ENCODE measurements at places on chromosomes 16 and 17.
A peak's percentile ranks its signal among the peaks of the same experiment; 100 is the strongest.

- DNase-seq, result no peak
These were observed 59.8 kb downstream of the CYTH1 start for GRCh38 chr17:78722246-78722761.

DNA sequence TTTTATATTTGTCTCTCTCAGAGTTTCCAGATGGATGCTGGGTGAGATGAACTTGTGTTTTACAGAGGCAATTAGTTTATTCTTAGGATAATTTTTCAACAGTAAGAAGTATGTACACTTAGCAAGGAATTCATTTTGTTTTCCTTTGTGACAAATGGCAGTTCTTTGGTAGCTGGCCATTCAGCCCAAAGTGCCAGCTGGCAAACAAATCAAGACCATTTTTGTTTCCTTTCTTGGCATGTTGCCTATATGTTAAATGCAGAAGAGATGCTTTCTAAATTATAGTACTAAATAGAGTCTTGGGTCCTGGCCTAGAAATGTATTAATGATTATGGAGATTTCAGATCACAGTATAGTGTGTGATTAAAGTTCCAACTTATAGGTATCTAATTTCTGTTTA is 337.1 kb downstream of the CNTNAP4 start:
- no peak for DNase-seq

DNA sequence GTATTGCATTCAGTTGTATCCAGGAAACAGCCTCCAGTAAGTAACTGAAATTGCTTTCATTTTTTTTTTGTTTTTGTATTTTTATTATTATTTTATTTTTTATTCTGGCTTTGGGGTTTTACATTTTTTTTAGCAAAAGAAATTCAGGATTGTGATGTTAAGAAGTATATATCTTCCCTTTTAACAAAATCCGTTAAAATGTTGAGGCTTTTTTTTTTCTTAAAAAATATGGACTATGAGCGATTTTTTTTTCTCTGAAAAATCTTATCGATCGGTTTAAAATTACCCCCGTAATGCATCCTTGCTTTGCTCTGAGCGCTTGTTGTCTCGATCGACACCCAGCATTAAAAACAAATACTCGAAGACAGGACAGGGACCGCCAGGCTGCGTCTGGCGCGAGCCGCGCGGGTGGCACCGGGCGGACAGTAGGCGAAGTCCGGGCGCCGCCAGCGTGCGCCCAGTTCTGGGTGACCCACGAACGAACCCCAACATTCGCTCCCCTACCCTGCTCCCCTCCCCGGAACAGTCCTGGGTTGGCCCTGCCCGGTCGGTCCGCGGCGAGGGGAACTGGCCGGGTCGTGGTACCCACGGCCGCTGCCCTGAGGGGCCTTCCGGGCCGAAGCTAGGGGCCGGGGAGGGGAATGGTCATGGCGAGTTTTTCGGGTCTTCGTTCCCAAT is 482 bp downstream of the BAHCC1 start:
- no peak for DNase-seq

DNA sequence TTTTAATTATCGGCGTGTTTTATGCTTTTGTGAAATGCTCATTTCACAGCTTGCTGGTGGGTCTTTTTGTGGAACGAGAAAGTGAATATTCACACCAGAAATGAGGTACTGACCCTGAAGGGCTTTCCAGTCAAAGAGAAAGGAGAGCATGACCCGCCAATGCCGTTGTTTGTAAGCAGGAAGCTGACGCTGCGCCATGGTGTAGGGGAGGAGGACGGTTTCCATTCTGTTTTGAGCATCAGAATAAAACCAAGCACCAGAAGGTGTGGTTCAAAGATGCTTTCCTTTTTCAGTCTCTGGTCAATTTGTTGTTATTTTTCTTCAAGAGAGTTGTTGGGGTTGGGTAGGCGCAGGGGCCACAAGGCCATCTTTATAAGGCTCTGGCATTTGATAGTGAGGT is 669.3 kb downstream of the WWOX start:
- DNase-seq, result no peak

- DNase-seq, result peak; percentile 70
These were observed 2.7 kb downstream of the XYLT1 start for GRCh38 chr16:17467923-17468540.

DNA sequence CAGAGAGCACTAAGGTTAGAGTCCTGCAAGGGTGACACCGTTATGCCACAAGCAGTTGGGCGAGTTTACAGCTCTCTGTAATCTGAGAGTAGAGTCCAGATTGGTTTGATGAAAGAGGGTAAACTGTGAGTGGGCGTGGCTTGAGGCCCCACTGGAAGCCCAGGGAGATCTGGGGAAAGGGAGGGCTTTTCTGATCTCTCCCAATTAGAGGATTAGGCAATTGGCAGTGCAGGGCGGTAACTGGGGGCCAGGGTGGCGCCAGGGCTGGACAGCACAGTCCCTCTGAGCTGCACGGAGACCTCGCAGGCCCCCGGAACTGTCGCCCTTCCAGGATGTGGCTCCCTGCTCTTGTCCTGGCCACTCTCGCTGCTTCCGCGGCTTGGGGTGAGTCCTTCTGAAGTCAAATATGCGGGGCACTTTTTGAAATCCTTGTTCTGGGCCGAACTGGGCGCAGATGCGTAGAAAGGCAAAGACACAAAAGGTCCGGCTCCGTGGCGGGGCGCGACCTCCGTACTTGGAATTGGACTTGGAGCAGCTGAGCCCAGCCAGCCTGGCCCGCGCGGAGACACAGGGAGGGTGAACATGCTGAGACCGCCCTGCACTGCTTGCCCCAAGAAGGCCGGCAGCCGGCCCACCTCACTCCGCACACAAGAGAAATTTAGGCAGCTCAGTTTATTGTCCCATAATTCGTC is 72.4 kb downstream of the CES1 start:
- DNase-seq, result no peak

- no peak for DNase-seq
These were observed 20.7 kb downstream of the ZNF652 start for GRCh38 chr17:49341356-49341755.

- no peak for DNase-seq
These were observed 26.1 kb upstream of the HOXB13 start for GRCh38 chr17:48754500-48755261.

GRCh38 chr17:73343739-73344454 is 32.1 kb upstream of the CDC42EP4 start:
- no peak for DNase-seq

GRCh38 chr16:86702824-86703588 is 124.7 kb downstream of the FOXL1 start:
- DNase-seq, result no peak

DNA sequence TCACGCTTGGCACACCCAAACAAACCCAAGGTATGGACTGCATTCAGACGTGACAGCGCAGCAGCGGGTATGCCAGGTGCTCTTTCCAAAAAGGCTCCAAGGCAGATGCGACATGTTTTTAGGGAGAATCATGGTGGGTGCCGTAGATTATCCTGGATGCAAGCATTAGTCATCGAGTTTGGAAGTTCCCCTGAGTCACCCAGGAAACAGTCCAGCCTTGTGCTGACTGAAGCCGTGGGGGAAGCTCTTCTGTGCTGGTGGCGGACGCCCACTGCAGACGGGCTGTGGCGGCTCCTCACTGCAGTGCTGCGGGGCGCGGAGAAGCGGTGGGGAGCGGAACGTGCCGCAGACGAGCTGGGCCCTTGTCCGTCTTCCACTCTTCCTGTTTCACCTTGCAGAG is 13.9 kb downstream of the JPT2 start:
- DNase-seq, result no peak

DNA sequence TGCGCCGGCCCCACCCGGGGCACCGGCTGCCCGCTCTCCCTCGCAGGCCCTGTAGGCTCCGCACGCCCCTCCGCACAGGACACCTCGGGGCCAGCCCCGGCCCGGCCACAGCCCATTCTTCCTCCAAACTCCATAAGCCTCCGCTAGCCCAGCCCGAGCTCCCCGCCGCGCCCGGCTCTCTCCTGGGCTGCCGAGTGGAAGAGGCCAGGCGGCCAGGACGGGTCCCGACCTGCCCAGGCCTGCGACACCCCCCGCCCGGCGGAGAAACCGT is 397 bp downstream of the NCOR1 start:
- DNase-seq, result peak; percentile 8

- DNase-seq, result no peak
These were observed 6.8 kb upstream of the SDR42E1 start for GRCh38 chr16:82017911-82018568.

DNA sequence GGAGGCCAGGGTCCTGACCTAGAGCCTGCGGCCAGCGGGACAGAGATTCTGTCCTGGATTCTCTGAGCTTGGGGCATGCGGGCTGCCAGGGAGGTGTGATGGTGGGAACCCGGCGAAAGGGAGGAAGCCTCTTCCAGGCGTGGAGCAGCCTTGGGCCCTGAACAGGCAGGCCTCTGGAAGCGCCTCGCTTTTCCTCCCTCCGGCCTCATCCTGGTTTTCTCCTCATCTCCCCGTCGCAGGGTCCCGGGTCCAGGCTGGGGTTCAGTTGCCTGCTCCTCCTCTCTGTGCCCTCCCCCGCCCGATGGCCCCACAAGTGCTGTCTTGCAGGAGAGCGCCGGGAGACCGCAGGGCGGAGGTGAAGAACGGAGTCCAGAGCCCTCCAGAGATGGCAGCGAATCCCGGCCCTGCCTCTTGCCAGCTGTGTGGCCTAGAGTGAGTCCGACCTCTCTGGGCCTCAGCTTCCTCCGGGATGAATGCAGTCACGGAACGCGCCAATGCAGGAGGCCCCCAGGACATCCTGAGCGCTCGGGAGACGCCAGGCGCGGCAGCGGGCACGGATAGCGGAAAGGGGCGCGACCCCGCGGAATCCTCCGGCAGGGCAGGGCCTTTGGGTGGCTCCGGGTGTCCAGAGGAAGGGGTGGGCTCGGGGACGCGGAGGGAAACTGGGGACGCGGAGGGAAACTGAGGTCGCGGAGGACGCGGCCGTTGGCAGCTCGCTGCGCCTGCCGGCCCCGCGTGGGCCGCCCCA is 553 bp upstream of the RAB11FIP4 start:
- no peak for DNase-seq

DNA sequence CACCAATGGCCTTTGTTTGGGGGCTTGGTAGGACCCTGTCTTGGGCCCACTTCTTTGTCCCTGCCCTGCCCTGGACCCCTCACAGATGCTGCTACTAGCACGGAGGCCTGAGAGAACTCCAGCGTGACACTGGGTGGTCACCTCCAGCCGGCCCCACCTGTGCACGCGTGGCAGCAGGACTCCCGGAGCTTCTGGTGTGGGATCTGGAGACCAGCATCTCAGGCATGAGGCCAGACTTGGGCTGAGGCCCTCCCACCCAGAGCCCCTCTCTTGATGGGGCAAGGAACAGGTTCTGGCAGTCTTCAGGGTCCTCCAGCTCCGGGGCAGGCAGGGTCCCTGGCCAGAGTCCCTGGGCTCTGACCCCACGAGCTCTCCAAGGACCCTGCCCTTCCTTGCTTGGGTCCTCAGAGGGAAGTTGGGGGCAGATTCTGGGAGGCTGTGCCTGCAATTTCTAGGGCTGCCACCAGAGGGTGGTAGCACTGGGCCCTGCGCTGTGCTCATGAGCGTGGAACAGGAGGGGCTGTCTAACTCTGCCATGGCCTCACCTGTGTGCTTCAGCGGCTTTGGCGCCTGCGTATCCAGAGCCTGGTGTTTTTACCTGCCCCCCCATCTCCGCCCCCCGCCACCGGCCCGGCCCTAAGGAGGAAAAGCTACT is 3.1 kb upstream of the BAIAP3 start:
- DNase-seq, result no peak

GRCh38 chr16:21056396-21056795 is 94.2 kb downstream of the DNAH3 start:
- no peak for DNase-seq

DNA sequence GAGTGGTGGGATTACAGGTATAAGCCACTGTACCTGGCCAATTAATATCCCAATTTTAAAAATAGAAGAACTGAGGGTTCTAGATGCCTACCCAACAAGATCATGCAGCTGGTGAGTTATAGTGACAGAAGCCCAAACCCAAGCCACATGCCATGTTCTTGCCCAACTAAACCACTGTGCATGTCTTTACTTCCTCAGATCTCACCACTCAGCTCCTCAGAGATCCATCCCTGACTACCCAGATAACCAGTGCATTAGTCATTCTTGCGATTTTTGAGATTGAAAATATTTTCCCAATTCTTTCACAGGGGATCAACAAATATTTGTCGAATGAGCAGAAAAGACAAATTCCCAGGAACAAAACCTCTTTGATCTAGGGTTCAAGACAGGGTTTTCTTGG is 303.1 kb downstream of the CBLN1 start:
- no peak for DNase-seq

GRCh38 chr16:80387318-80387921 is 153.4 kb upstream of the DYNLRB2 start:
- DNase-seq, result no peak

GRCh38 chr17:81317961-81318605 is 23.0 kb upstream of the SLC38A10 start:
- DNase-seq, result no peak

DNA sequence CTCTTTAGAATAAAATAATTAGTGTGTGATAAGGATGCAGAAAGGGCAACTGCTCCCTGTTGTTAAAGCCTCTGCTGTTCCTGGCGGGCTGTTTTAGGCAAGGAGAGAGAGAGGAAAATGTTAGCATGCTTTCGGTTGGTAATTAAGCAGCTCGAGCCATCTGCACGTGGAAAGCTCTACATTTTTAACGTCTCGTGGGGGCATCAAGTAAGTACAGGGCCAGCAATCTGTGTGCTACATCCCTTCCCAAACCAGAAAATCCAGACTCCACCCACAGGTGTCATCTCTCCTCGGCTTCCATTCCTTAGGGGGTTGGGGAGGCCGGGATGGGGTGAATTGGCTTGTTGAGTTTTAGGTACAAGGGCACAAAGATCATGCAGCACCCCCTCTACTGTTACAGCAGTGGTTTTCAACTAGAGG is 62.4 kb upstream of the MARCHF10 start:
- peak; percentile 8 for DNase-seq

GRCh38 chr17:57920916-57921703 is 34.1 kb downstream of the CUEDC1 start:
- no peak for DNase-seq

DNA sequence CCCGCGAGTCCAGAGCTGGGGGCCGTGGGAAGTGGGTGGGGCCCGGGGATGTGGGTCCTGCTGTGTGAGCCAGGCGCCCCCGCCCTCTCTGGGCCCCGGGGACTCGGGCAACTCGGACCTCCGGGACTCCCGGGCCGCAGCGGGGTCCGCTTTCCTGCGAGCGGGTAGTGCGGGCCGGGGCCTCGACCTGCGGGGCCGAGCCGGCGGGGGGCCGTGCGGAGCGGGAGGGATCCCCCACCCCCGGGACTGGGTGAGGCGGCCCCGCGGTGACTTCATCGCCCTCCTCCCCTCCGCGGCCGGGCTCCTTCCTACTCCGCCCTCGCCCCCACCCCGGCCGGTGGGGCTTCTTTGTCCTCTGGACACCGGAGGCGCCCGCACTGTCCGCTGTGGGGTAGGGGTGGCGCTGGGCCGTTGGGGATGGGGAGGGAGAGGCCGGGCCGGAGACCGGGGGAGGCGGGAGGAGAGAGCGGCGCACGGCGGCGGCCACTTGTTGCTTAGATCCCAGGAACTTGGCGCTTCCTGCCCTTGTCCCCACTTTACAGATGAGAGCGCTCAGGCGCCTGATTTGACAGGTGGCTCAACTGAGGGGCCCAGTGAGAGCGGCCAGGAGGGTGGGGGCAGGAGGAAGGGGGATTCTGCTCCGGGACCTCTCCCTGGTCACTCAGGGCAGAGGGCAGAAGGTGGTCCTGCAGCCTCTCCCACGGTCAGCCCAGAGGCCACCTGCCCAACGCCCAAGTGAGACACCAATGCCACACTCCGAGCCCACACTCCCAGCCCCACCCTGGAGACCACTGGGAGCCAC is 874 bp downstream of the CMTM3 start:
- peak; percentile 33 for DNase-seq

- no peak for DNase-seq
These were observed 5.0 kb upstream of the TRAF4 start for GRCh38 chr17:28738680-28739384.

GRCh38 chr17:55236316-55236715 is 28.4 kb upstream of the HLF start:
- no peak for DNase-seq

GRCh38 chr16:67907397-67908180 is 14.5 kb downstream of the PSKH1 start:
- no peak for DNase-seq
